ENCODE measurements at places on chromosomes 2 and 18. TPM values are rescaled to one million over a fixed set of nuclear protein-coding genes. Genes with fewer than 3 reads are reported as not detected.

Gene LYG1
- polyA plus RNA-seq, result 2.7 TPM

GRCh38 chr2:222561151-222561550, 94.7 kb downstream of the FARSB start:
- DNase-seq, result no peak

DNA sequence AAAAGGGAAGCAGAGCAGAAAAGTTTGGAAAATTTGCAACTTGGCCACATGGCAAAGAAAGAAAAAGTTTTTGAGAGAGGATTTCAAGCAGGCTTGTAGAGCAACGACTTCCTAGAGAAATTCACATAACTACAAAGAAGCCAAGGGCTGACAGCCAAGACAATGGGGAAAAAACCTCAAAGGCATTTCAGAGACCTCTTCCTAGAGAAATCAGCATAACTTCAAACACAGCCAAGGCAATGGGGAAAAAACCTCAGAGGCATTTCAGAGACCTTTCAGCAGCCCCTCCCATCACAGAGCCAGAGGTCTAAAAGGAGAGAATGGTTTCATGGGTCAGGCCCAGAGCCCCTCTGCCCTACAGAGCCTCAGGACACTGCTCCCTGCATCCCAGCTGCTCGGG, 7.2 kb downstream of the ADI1 start:
- DNase-seq, result no peak

GRCh38 chr2:66236816-66237802, 197.8 kb upstream of the MEIS1 start:
- DNase-seq, result no peak

DNA sequence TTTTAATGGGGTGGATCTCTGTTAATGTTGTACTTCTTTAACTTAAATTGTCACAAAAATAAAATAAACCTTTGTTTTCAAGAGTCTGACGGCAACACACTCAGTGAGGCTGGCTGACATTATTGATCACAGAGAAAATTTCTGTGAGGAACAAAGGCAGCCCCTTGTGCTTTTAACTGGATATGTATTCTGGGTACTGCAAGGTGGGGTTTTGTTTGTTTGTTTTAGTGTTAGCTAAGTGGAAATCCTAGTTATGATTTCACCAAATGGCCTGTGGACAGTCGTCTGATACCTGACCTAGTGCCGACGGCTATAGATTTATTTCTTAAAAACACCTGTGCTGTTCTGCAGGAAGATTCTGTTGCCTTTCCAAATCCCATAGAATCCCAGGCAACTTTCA, 1329.5 kb upstream of the ZEB2 start:
- DNase-seq, result no peak

DNA sequence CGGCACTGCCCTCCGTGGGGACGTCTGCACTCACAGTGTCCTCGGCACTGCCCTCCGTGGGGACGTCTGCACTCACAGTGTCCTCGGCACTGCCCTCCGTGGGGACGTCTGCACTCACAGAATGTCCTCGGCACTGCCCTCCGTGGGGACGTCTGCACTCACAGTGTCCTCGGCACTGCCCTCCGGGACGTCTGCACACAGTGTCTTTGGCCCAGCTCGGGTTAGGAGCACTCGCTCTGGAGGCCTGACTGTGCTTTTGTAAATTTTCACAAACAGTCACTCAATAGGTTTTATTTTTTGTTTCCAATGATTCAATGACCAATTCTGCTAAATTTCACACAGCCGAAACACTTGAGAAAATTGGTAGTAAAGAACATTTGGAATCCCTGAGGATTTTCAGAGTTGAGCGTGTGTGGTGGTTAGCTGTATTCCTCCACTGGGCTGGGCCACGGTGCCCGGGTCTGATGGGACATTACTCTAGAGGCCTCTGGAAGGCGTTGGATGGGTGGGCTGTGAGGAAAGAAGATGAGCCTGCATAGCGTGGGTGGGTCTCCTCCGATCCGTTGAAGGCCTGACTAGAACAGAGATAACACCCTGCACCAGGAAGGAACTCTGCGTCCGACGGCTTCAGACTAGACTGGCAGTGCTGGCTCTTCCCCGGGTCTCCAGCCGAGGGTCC, 134.8 kb downstream of the RTP5 start:
- no peak for DNase-seq

Gene CFAP221
- 28.5 TPM for polyA plus RNA-seq

Gene ADAM17
- 40.1 TPM for polyA plus RNA-seq

- DNase-seq, result no peak
Measured at GRCh38 chr2:152127628-152128027, 28.8 kb upstream of the CACNB4 start.

Gene TEKT4
- polyA plus RNA-seq, result 0.35 TPM

GRCh38 chr2:211928201-211928600, 610.4 kb downstream of the ERBB4 start:
- no peak for DNase-seq

Gene MITD1
- polyA plus RNA-seq, result 44.4 TPM

DNA sequence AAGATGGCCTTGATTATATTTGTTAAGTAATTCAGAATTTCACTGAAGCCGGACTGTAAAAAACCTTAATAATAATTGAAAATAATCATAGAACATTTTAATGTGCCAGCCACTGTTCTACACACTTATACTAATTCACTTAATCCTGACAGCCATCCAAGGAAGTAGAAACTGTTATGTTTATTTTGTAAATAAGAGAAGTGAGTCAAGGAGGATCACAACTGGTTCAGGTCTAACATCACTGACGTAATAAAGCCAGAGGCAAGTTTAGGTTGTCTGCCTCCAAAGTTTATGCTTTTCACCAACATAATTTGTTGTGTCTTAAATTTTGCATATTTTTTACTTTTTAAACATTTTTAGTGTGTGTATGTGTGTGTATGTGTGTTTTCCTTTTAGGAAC, 436.1 kb downstream of the LRRTM4 start:
- DNase-seq, result no peak

- no peak for DNase-seq
Measured at GRCh38 chr2:220181165-220181564, 553.7 kb downstream of the SLC4A3 start.

Gene PCARE
- polyA plus RNA-seq, result 0.48 TPM

- no peak for DNase-seq
Measured at GRCh38 chr2:36570416-36570815, 27.6 kb downstream of the FEZ2 start.

Gene NMUR1
- polyA plus RNA-seq, result 0.62 TPM

- no peak for DNase-seq
Measured at GRCh38 chr2:69947325-69947931, 14.0 kb downstream of the ASPRV1 start.

Gene RAB11FIP5
- 37.8 TPM for polyA plus RNA-seq

GRCh38 chr2:65914244-65914786, 481.9 kb upstream of the SPRED2 start:
- no peak for DNase-seq

Gene COQ10B
- polyA plus RNA-seq, result 20.8 TPM

DNA sequence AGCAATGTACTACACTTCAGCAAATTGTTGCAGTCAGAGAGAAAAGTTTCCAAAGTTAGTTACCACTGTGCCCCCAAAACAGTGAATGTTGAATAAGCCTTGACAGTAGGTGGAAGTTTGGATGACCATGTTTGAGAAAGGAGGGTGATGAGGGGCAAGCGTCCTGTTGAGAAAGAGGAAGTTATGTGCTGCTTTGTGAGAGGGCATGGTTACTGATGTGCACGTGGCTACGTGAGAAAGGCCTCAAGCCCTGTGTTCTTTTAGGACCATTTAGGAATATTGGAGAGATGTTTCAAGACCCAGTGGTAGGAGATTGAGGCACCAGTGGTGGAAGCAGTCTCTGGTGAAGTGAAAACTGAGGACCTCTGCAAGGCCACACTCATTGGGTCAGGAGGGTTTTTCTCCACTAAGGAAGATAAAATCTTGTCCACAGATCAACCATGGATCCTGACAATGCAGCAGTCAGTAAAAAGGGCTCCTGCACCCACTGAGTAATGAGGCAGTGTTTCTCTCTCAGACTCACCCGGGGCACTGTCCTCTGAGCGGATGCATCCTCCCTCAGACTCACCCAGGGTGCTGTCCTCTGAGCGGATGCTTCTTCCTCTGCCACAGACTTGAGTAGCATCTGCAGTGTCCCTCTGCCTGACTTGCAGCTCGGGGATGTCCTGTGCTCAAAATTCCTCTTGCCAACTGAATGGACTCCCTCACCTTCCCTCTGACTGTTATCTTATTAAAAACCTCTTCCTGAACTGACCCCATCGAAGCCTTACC, 34.7 kb upstream of the ACTR3 start:
- no peak for DNase-seq

GRCh38 chr2:70520825-70521224, 32.8 kb downstream of the TGFA start:
- no peak for DNase-seq

DNA sequence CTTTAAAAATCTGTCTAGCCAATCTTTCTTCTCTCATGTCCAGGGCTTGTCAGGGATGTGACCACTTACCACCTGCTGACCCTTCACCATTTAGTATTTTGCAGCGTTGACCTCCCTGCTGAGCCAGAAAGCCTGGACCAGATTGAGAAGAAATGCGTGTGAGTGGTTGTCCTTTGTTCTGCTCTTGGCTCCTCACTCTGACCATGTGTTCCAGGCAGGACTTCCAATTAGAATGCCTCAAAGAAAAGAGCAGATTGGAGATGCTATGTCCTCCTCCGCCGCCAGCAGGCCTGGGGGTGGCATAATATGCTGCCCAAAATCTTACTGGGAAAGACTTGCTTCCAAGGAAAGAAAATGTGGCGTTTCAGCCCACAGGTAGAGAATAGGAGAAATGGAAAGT, 894.1 kb downstream of the SLC4A3 start:
- no peak for DNase-seq

Gene RNF125
- polyA plus RNA-seq, result 2.2 TPM
